Adipocyte (in vitro differentiated cells): ENCODE measurements at places on chromosomes 11 and 22.

DNA sequence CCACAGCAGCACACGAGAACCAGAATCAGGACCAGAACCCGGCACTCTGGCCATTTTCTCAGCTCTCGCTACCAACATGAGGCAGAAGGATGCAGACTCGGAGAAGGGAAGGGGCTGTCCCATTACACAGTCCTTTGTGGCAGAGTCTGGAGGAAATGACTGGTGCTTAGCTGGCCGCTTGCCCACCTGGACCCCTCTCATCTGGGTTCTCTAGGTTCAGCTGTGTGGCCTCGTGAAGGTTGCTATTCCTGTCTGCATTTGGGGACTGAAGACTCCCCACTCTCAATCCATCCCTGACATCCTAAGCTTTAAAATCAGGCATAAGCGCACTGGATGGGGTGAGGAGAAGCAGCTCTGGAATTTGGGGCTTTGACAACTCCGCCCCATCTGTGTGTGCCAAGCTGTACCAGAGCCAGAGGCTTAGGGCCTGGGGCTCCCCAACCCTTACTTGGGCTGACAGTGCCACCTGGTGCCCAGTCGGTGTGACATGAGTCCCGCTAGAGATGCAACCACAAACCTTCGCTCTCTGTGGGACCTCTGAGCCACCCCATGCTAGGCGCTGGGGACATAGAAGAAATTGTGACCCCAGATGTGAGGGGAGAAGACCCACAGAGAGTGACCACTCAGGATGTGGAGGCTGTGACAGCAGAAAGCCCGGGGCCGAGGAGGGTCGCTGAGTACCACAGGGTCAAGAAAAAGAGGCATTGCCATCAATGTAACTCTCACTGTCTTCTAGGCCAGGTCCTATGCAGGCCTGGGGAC is 35.8 kb upstream of the FCHSD2 start:
- peak; percentile 92 for DNase-seq

GRCh38 chr22:44382116-44383038 is 69.6 kb upstream of the SHISAL1 start:
- no peak for DNase-seq

DNA sequence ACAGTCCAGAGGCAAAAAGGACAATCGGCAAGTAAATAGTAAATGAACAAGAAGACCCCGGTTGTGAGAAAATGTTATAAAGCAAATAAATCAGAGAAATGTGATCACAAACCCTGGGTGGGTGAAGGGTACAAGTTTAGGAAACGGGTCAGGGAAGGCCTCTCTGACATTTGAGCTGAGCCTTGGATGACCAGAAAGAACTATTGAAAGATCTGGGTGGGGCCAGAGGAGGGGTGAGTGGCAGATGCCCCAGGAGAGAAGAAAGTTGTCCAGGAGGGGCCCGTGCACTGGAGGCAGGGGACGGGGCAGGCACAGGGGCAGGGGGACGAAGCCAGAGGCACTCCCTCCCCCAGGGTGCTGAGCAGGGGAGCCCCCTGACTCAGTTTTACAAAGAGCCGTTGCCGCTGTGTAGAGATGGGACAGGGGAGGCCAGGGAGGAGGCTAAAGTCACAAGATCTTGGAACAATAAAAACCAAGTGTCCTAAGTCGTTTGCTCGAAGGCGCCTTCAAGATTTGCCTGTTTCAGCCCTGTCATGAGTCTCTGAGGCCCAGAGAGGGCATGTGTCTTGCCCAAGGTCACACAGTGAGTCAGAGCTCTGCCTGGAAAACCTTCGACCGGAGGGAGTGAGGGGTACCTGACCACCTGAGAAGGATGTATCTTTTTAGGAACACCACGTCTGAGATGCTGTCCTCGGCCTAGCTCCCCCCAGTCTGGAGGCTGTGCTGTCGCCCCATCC is 10.8 kb upstream of the PDGFB start:
- DNase-seq, result no peak

DNA sequence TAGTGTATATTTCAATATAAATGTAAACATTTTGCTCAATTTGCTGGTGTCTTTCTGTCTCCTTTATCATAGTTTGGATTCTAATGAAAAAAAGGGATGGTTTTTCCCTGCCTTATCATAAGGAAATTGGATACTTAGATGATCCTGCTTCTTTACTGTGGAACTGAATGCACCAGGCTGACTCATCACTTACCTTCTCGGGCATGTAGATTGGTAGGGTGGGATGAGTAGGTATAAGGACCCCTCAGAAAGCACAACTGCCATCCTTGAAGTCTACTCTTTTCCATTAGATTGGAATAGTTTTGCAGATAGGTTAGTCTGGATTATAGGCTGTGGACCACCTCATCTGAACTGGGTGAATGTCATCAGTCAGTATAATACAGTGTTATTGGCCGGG is 7.5 kb upstream of the SIDT2 start:
- DNase-seq, result no peak

DNA sequence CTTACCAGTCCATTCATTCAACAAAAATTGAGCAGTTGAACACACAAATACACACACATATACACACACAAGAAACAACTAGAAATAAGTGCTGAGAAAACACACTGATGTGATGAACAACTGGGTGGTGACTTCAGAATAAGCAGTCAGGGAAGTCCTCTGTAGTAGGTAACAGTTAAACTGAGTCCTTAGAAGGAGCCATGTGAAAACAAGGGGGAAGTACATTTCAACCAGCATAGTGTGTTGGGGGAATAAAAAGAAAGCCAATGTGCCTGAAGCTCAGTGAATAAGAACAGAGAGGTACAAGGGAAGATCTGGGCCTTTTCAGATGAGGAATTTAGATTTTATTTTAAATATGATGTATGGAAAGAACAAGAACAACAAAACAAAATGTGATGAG is 6.8 kb upstream of the TMEM123 start:
- no peak for DNase-seq

GRCh38 chr11:42802201-42802899 is 509.4 kb upstream of the API5 start:
- DNase-seq, result no peak

DNA sequence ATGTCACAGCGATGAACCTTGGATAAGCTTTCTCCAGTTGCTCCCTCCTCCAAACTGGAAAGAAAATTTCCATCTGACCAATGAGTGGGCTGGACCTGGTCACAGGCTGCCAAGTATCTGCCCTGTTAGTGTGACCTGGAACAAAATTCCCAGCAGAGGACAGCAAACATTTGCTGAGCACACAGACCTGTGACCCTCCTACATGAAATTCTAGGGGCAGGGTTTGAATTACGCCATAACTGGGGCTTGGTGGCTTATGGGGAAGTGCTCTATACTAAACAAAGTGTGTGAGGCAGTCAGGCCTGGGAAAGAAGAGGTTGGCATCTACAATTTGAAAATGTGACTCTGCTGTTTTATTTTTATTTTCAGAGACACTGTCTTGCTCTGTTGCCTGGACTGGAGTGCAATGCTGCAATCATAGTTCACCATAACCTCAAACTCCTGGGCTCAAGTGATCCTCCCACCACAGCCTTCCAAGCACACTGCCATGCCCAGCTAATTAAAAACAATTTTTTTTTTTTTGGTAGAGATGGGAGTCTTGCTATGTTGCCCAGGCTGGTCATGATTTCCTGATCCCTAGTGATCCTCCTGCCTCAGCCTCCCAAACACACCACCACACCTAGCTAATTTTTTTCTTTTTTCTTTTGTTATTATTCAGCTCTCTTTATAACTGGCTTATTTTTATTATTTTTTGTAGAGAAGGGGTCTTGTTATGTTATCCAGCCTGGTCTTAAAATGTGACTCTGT is 13.6 kb upstream of the XBP1 start:
- no peak for DNase-seq

GRCh38 chr22:17491090-17491640 is 72.1 kb upstream of the SLC25A18 start:
- no peak for DNase-seq

GRCh38 chr11:128182844-128183243 is 404.5 kb downstream of the ETS1 start:
- DNase-seq, result no peak

GRCh38 chr11:2437516-2437915 is 6.8 kb downstream of the TRPM5 start:
- DNase-seq, result no peak

DNA sequence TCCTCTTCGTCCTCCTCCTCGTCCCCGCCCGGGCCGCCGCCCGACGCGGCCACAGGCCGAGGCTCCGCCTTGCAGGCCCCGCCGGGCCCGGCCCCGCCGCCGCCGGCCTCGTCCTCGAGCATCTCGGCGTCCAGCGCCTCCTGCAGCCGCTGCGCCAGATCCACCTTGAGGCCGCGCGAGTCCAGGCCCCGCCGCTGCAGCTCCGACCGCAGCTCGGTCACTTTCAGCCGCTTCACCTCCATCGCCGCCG is 417 bp downstream of the HNRNPUL2 start:
- DNase-seq, result no peak

- no peak for DNase-seq
Measured at GRCh38 chr22:27990879-27991278, 71.8 kb upstream of the PITPNB start.

DNA sequence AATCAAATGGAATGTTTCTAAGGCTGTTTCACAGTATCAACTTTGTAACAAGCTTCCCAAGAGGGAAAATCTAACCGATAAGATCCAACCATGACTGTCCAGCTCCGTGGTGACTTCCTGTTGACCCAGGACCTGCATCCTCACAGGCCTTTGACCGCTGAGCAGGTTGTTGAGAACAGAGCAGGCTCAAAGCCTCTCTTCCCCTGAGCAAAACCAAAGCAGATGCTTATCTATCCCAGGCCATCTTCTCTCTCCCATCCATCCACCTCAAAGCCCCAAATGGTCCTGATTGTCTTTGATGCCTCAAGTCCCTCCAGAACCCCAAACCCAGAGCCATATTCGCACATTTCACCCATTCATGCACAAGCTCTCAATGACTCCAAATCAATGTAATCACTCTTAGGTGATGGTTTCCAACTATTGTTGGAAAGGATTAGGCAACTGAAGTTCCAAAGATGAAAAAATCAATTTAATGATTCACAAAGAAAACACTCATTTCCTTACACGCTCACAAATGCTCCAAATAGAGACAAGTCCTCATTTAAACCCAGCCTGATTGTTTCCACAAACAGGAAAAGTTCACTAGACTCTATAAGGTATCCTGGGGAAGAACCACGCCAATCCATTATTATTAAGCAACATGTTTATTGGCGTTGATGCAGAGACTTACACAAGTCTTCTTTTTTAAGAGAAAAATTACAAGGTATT is 48.7 kb downstream of the C11orf58 start:
- no peak for DNase-seq

DNA sequence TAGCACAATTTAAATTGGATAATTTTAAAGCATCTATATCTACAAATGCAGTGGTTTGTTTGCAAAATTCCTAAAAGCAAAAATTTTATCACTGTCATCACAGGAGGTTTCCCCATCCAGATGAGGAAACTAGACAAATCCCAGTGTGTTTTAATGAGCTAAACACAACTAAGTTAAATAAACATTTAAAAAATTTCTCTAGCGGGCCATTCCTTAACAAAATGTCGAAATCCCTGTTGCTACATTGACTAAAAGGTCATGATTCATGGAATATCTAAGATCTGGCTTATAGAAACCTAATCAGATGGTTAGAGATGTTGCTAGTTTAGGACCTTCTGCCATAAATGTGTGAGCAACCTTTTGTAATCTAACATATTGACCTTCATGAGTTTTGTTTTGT is 107.3 kb upstream of the BDNF start:
- DNase-seq, result peak; percentile 85

DNA sequence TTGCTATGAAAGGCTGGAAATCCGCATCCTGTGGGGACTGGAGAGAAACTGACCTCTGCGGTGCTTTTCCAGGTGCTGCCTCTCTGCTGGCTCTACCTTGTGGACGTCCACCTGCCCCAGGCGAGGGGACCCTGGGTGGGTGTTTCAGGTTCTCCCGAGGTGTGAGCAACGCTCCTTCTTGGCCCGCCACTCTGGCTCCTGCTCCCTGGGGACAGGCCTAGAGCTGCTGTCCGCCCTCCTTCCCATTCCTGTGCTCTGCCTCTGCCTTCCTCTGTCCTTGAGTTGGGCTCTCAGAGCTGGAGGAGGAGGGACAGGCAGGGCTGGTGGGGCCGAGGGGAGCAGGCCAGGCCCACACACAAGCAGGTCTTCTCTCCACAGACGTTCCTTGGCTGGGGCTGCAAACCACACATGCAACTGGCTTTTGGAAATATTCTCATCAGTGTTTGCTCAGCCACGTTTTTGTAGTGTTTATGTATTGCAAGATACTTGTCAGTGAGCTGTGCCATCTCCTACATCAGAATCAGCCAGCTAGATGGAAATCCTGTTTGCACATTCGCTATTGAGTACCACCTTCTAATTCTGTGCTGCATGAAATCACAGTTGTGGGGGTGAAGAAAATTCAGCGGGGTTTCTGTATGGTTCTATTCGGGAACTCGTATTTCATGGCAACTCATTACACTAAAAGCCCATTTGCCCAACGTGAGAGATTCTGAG is 1115.0 kb downstream of the BRD1 start:
- no peak for DNase-seq

GRCh38 chr11:101011881-101012280 is 117.7 kb downstream of the PGR start:
- DNase-seq, result no peak

DNA sequence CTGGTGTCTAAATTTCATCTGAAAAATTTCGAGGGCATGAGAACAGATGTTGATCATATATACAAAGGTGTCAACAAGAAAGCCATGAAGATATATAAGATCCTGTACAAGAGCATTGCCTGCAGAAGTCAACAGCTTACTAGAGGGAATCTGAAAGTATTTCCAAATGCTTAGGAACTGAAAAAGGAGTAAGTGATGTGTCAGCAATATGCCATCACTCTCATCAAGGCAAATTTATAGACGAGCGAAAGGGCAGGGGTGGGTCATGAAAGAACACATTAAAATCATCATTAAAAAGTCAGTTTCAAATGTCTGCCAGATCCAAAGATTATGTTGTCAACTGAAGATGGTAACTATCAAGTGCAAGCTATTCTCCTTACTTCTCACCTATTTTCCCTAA is 1299.0 kb downstream of the LRRC4C start:
- no peak for DNase-seq

DNA sequence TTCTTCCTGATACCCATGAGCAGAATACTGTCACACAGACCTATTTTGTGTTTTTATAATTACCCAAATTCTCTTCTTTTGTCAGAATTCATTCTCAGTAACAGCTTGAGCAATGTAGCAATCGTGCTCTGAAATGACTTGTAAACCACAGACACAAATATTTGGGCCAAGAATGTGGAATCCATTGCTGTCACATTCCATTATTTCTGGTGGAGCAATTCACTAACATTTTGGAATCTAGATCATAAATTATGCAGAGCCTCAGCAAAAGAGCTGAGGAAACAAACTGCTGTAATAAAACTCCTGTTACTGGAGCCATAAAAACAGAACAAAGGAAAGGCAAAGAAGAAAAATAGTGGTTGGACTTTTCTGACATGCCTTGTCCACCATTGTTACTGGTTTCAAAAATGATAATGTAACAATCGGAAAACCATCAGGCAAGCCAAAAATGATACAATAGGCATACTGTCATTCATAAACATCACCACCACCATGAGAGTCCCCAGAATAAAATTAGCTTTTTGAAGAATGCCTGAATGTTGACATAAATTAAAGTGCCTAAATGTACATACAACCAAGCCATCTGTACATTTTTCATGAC is 223.4 kb upstream of the PITPNB start:
- DNase-seq, result peak; percentile 96
